ENCODE measurements at places on chromosomes 3 and 15.

DNA sequence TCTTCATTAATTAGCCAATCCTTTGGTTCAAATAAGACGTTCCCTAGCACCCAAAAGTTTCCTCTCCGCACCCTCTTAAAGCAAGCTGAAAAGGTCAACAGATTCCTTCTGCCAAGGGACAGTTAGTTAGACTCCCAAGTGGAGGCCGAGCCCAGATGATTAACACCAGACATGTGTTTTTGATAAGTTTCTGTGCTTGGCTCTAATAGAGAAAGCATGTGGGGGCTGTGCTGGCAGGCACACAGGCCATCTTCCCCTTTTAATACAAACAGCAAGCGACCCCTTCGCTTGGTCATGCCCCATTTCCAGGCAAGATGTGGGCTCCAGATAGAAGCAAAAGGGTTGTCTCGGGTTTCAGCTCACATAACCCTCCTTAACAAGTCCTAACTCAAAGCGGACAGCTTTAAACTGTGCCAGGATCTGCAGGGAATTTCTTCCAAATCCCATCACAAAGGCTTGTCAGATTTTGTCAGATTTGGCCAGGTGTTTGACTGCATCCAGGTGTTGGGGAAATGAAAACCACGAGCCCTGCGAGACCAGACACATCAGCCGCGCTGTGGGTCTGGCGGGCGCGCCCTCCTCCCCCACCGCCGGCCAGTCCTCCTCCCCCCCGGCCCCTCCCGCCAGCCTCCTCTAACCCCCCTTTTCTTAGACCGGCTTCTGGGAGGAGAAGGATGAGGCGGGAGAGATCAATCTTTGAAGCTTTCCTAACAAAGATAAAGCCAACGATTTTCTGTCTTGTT lies 3.3 kb downstream of the HES1 start:
- no peak for DNase-seq

- no peak for DNase-seq
Measured at GRCh38 chr3:181880331-181880730, 168.6 kb downstream of the SOX2 start.

- no peak for DNase-seq
Measured at GRCh38 chr3:59380146-59380545, 330.3 kb upstream of the CFAP20DC start.

DNA sequence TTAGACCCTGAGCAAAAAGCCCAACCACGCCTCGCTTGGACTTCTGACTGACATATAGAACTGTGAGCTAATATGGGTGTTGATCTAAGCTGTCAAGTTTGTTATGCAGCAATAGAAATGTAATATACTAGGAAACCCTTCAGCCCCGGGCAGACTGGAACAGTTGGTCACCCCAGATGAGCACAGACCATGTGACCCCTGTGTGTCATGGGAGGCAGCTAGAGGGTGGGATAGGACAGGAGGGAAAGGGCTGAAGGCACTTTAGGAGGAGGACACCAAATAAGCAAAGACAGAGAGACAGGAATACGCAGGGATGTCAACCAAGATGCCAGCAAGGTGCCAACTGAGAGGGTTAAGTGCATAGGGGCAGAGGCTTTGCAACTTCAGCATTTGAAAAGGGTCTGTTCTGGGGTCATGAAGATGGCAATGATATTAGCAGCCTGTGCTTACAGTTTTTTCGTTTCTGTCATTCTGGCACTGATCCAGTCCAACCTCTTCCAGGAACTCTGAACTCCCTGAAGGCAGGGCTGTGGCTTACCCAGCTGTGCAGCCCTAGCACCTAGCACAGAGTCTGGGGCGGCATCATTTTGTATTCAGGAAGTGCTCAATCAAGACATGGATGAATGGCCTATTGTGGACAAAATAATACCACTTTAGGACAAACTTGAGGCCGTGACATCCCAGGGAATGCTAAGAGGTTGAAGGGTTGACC lies 51.4 kb downstream of the HES1 start:
- no peak for DNase-seq

DNA sequence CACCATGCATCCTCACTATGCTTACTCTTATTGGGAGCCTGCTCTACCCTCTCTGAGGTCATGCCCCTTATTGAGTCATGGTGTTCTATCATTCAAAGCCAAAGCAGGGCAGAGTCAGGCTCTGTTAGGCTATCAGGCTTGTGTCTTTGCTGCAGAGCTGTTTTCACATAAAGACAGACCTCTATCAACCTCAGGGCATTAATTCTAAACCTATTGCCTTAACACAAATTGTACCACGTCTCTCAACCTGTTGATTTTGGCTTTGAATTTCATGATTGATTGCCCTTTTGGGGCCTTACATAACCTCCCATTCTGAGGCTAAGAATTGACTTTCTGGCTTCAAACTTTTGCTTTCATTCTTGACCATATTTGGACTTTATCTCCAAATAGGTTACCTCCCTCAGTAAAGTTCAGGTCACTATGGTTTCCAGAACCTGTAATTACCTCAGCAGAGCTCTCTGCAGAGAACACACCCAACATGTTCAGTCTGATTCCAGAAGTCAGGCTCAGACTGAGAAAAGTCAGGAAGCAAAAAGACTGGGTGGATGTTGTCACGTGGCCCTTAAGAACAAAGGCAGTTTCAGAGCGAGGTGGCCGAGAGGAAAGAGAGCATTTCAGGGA lies 221.4 kb upstream of the NANOGP8 start:
- DNase-seq, result no peak

DNA sequence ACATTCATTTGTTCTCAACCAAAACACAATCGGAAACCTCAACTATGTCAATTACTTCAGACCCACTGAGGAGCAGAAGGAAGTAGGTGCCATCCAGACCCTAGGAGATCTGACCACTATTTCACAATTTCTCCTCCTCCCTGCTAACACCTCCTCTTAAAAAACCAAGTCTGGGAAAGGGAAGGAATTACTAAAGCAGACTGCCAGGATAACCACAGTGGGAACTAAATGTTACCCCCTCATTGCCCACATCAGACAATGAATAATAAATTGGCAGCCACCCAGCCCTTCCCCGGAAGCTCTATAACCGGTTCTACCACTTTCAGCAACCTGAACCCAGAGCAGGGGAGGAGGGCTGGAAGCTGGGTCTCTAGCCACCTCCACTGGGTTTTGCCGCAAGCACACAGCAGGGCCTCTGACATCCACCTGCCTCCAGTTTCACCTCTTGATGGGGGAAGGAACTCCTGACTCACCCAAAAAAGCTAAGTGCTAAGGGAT lies 17.6 kb downstream of the C15orf62 start:
- no peak for DNase-seq

All from stimulated activated CD8-positive, alpha-beta memory T cell treated with anti-CD3 and anti-CD28 coated beads, Interleukin-2, amount 100 ng/mL, for 1 hour (primary cell).